ACHN (cell line): ENCODE measurements at places on chromosomes 13 and 19.

GRCh38 chr19:38360351-38360750, 14.0 kb upstream of the PSMD8 start:
- no peak for DNase-seq

DNA sequence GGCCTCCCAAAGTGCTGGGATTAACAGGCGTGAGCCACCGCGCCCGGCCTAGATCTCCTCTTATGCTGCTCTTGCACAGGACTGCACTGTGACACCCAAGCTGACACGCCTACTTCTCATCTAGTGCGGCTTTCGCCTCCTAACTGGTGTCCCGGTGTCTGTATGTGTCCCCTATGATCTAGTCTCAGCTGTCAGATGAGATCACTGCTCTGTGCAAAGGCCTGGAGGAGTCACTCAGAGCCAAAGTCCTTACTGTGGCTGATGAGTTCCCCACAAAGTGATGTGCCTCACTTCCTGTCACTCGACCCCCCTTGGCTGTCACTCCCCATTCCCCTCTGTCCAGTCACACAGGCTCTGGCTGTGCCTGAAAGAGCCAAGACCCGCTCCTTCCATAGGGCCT, 2.5 kb downstream of the ZNF556 start:
- no peak for DNase-seq

- DNase-seq: peak; percentile 24
Observed at GRCh38 chr19:35267353-35267817, 1.4 kb upstream of the USF2 start.

DNA sequence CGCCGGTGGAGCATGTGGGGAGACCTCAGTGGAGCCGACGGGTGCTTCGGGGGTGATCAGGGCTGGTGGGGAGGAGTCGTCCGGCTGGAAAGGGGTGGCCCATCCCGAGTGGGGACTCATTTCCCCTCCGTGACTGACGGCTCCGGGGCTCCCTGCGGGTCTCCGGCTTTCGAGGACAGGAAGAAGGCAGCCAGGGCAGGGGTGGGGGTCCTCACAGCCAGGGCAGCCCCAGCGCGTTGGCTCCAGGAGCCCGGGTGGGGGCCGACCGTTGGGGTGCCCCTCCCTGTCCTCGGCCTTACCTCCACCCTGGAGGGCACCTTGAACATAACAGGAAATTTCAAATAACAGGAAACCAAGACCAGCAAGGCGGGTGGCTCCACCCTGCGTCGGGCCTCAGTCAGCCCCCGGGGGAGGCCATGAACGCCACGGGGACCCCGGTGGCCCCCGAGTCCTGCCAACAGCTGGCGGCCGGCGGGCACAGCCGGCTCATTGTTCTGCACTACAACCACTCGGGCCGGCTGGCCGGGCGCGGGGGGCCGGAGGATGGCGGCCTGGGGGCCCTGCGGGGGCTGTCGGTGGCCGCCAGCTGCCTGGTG, at the start of gene S1PR4:
Gene S1PR4 (plus strand): TSS at position 393 of the 596 bp plus-strand sequence. CDS start 24 bp downstream, at position 417.
- DNase-seq: no peak

DNA sequence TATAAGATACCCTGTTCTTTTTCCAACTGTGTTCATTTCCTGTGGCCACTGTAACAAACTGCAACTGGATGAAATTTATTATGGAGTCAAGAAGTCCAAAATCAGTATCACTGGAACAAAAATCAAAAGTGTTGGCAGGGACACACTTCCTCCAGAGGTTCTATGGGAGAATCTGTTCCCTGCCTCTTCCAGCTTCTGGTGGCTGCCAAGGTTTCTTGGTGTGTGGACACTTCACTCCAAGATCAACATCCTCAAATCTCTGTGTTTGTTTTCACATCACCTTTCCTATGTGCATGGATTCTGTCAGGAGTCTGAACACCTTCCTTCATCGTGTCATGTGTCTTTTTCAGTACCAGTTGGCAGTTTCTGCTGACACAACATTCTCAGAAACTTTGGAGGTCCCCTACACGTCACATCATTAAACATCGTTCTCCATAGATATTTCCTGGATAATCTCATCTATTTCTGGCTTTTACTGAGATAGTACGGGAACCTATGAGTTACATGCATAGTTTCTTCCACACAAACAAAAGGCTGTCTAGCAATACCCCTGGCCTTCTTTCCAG, 15.2 kb upstream of the EFNB2 start:
- no peak for DNase-seq

GRCh38 chr13:93305886-93306285, 79.3 kb downstream of the GPC6 start:
- DNase-seq: peak; percentile 8

DNA sequence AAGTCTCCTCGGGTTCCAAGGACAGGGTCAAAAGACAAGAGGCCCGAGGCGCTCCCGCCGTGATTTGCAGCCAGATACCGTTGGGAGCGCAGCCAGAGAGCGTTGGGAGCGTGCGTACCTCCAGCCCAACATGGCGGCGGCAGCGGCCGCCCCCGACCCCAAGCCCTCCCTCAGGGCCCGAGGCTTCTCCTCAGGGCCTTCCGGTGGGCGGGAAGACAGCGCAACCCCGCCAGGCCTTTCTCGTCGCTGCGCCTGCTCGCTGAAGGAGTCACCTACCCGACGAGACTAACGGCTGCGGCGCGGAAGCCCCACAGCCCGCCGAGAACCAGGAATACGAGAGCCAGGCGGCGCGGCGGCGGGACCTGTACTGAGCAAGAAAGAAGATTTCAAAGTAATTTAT, 3.2 kb upstream of the ZNF850 start:
- no peak for DNase-seq

- DNase-seq: no peak
Observed at GRCh38 chr13:33639626-33640080, 178.3 kb upstream of the RFC3 start.

GRCh38 chr13:44240611-44241145, 132.9 kb upstream of the SERP2 start:
- DNase-seq: no peak

GRCh38 chr13:30567072-30567471, 50.6 kb upstream of the USPL1 start:
- DNase-seq: no peak

DNA sequence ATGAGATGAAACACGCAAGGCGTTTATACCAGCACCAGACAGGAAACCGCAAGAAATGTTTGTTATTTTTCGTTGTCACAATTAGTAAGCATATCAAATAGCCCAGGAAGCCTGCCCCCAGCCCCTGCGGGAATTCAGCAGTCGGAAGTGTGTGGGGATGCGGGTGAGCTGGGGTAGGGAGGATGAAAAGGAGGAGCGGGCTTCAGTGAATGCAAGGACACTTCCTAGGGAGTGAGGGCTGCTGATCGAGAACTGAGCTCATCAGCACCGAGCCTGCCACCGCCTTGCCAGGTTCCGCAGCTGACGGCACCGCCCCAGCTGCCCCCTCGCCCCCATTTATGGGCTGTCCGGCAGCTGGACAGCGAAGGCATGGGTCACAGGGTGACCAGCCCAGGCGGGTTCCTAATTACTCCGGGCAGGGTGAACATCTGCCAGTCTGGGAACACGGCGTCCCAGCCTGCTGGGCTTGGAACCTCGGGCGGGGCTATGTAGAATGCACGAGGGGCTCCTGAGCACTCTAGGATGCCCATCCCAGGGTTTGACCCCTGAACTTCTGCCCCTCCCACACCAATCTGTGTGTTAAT, 1.6 kb upstream of the BEST2 start:
- no peak for DNase-seq

- no peak for DNase-seq
Observed at GRCh38 chr19:17794731-17795494, at the start of gene B3GNT3. Gene B3GNT3 (plus strand): TSS chr19:17795138. CDS start chr19:17807808, 12,670 bp downstream.

GRCh38 chr13:40640202-40640601, 26.2 kb downstream of the FOXO1 start:
- DNase-seq: no peak

DNA sequence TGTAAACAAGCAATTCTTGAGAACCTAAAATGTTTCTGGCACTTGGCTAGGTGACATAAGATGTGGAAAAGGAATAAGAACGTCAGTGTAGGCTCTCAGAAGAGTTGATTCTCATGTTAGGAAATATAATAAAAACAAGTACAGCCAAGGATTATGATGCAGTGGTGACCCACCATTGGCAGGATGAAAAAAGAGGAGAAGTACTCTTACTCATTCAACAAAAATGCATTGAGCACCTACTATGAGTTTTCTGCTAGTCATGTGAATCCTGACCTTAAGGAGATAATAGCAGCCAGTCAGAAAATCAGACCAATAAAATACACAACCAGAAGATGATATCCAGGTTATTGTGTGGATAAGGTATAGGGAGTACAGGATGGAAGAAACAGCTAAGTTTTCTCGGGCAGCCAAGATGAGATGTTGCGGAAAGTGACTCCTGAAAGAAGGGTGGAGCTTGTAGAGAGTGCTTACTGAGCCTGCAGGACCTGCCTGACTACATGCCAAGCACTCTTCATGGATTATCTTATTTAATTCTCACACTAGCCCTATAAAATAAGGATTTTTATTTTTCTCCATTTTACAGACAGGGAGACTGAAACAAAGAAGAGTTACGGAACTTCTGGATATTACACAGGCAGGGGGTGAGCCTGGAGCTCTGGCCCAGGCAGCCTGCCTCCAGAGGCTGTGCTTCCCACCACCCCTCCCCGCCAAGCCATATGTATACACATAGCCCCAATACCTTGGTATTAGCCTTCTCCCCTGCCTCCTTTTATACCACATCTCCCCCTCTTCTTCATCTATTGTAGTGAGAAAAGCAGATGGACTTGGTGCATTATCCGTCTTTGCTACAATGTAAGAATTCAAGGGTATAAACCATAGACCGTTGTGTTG, 58.0 kb downstream of the TGDS start:
- no peak for DNase-seq

DNA sequence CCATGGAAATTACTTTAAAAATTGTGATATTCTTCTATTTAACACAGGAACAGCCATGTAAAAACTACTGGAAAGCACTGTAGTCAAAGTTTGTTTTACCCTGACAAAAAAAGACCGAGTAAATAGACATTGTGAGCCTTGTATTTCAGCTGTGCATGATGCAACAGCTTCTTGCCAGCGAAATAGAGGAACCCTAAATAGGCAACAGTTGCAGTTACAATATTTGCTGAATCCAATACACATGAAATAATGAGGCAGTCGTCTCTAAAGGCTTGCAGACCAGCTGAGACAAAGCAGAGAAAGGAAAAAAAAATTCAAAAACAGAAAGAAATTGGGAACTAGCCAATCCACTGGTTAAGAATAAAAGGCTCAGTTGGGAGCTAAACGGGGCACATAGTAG, 1001.1 kb downstream of the OLFM4 start:
- DNase-seq: peak; percentile 24

- DNase-seq: no peak
Observed at GRCh38 chr19:30167976-30168635, 204.1 kb upstream of the ZNF536 start.

DNA sequence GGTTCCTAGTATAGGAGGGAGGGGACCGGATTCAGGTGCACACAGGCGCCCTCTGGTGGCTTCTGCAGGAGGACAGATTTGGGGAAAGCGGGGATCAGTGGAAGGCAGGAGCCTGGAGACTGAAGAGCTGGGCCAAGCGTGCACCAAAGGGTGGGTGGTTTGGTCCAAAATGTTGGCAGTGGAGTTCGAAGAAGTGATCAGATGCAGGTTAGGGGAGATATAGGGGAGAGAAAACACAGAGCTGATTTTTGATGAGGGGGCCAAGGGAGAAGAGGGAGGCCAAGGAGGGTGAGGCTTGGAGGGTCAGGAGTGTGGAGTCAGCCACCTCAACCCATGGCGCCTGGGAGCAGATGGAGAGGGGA, 6.8 kb upstream of the CARM1 start:
- peak; percentile 74 for DNase-seq

DNA sequence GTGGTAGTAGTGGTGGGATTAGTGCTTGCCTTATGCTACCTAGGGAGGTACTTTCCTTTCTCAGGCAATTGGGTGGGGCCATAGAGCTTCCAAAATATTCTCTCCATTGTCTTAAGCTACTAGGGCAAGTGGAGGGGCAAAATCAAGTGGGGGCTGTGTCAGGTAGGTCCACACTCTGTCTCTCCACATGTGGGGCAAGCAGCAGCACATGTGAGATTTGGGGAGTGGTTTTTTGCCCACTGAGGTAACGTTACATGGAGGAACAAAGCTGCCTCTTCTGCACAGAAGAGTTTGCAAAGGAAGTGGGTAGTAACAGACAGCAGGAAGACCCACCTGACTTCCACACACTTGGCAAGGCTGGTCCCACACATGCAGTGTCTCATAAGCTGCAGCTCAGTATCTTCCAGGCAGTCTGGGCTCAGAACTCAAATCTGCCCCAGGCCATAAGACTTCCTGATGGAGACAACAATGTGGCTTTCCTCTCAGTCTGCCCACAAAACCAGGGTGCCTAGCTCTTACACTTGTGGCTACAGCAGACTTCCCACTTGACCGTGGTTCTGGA, 1581.5 kb upstream of the PCDH20 start:
- no peak for DNase-seq

- no peak for DNase-seq
Observed at GRCh38 chr19:3687393-3687773, 12.9 kb downstream of the PIP5K1C start.

DNA sequence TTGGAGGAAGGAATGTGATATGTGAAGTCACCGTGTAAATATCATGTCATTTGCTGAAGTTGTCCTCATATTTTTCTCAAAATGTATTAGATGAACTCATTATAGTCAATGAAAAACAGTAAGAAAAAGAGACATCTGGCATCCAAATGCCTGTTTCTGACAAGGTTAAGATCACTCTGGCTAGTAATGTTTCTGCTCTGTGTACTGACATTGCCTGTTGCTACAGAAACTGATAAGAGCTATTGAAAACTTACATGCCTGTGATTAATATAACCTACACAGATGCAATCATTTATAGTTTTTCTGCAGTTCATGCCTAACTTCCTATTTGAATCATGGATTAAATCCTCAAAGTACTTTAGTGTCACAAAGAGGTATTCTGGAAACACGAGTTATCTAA, 249.8 kb downstream of the NBEA start:
- no peak for DNase-seq

- no peak for DNase-seq
Observed at GRCh38 chr19:48398102-48398374, 4.6 kb downstream of the GRIN2D start.

DNA sequence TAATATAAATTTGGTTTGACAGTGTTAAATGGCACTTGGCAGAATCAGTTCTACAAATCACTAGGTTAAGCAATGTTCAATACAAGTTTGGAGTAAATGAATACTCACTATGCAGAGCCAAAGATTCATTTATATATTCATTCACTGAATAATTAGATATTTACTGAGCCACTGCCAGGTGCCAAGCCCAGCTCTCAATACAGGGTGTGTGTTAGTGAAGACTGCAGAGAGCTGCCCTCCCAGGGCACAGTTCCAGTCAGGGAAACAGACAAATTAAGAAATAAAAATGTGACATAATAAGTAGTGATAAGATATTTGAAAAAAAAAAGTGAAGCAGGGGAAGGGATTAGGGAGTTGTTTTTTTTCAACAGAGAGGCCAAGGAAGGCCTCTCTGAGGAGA, 411.7 kb downstream of the KCNRG start:
- no peak for DNase-seq

- no peak for DNase-seq
Observed at GRCh38 chr13:112639521-112639920, 50.3 kb upstream of the ATP11A start.
